ENCODE measurements at places on chromosomes 7 and 10.
A peak's percentile ranks its signal among the peaks of the same experiment; 100 is the strongest.

- DNase-seq, result no peak
Measured at GRCh38 chr7:114468844-114469243, 54.2 kb downstream of the FOXP2 start.

- no peak for DNase-seq
Measured at GRCh38 chr10:22554461-22555182, 159.8 kb downstream of the PIP4K2A start.

GRCh38 chr7:3042861-3043489 lies 692 bp downstream of the CARD11 start:
- no peak for DNase-seq

- DNase-seq, result no peak
Measured at GRCh38 chr7:12814107-12814506, 126.7 kb downstream of the ARL4A start.

DNA sequence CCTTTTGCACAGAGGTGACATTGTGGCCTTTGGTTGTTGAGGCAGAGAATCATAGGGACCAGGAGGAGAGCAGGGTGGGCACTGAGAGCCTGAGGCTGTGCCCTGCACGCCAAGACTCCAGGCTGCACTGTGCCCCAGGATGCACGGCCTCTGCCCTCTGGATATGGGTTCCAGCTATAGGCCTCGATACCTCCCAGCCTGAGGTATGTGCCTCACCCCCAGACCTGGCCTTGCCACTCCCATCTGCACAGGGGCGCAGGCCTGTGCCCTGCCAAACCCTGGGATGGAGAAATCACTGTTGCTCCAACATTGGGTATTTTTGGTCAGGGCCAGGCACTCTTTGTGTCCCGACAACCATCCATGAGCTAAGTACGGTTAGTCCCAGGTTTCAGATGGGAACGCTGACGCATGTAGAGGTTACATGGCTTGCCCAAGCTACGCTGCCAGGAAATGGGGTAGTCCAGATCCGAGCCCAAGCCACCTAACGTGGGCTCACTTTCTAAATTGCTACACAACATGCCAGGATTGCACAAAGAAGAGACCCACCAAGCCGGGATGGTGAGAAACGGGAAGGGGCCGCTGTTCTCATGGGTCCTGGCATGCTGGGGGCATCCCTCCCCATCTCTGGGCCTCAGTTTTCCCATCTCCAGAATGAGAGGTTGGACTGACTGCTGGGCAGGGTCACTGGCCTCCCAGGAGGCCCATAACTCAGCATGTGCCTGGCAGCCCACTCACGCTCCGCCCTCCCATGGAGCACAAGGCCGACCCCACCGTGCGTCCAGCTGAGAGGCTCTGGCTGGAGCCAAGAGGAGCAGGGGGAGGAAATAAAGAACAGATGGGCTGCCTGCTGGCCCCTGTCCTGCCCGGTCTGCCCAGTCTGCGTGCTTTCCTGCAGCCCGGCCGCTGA lies 44.2 kb downstream of the ZCCHC24 start:
- DNase-seq, result no peak

GRCh38 chr10:230758-231157 lies 95.5 kb downstream of the ZMYND11 start:
- no peak for DNase-seq

GRCh38 chr7:131235489-131236317 lies 92.0 kb upstream of the MKLN1 start:
- DNase-seq, result peak; percentile 97

DNA sequence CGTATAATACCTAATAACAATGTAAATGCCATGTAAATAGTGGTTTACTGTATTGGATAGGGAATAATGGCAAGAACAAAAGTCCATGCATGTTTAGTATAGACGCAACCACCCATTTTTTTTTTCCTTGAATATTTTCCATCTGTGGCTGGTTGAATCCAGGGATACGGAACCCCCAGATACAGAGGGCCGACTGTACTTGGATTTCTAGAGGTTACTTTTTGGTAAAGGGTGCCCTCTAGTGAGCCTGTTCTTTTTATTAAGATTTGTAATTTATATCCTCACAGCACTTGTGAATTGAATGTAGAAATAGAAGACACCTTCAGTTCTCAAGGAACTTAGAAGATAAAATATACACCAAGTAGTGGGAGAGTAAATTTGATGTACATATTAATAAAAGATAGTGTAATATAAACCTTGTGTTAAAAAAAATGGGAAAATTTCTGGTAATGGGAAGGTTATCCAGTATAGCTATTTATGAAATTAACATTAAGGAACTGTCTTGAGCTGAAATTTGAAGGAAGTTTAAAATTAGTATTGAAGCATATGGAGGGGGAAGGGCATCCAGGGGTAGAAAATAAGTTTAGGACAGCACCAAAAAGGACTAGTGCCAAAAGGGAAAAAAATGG lies 32.0 kb downstream of the EXOC6 start:
- DNase-seq, result peak; percentile 47

GRCh38 chr10:71748671-71749191 lies 24.6 kb downstream of the VSIR start:
- DNase-seq, result no peak

DNA sequence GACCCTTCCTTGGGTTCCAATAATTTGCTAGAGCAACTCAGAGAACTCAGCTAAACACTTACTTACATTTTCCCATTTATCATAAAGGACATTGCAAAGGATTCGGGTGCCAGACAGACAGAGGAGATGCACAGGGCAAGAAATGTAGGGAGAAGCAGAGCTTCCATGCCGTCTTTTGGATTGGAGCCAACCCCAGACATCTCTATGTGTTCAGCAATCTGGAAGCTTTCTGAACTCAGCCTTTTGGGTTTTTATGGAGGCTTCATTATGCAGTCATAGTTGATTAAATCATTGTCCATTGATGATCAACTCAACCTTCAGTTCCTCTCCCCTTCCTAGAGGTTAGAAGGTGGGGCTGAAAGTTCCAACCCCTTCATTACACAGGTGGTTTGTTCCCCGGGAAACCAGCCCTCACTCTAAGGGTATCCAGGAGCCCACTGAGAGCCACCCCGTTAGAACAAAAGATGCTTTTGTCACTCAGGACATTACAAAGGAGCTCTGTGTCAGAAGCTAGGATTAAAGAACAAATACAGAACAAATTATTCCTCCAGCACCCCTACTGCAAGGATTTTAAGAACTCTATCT lies 211.9 kb upstream of the VSTM2A start:
- DNase-seq, result no peak

DNA sequence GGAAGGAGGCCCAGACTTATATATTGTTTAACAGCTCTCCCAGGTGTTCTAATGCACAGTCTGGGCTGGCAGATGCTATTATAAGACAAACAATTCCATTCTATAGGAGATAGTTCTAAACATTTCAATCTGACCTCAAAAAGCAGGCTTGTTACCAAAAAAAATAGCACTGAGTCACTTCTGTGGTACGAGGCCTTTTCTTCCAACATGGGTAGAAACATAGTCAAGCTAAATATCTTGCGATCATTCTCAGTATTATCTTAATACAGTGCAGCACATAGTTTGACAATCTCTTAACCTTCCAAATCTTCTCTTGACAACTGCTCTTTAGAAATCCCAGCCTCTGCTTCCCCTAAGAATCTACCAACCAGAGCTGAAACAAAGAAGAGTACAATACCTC lies 46.6 kb upstream of the MKX start:
- peak; percentile 30 for DNase-seq

- no peak for DNase-seq
Measured at GRCh38 chr10:79300711-79301110, 46.6 kb upstream of the PPIF start.

- no peak for DNase-seq
Measured at GRCh38 chr10:11636697-11637303, 25.4 kb upstream of the USP6NL start.

GRCh38 chr10:7424315-7424714 lies 13.5 kb upstream of the SFMBT2 start:
- DNase-seq, result no peak

- DNase-seq, result no peak
Measured at GRCh38 chr7:91491868-91492267, 227.6 kb downstream of the FZD1 start.

GRCh38 chr10:70542565-70542938 lies 60.0 kb downstream of the PRF1 start:
- no peak for DNase-seq

DNA sequence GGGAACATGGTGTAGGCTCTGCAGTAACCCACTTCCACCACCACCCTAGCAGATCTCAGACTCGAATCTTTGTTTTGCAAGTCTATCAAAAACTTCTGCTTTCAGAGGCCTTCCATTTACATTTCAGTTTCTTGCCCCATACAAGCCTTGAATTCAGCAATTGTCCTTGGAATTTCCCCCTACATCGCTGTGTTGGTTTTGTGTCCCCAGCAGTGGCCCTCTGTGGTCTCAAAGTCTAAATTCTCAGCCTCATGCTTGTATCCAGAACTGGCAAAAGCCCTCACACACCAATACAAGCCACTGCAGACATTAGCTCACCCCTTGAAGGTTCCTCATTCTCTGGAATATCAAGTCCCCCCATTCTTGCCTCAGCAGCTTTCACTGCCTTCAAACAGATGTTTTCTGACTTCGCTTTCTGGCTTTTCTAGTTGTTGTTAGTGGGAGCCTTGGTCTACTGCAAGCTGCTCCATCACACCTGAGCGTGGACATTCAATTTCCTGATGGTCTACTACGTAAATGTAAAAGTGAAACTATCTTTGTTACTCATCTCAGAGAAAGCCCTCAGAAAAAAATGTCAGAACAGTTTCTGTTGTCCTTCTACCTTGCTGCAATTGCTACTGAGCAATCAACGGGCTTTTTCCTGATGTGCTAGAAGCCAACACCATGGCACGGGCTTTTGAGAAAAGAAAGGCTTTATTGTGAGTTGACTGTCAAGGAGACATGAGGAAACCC lies 1.8 kb upstream of the NUB1 start:
- DNase-seq, result no peak

DNA sequence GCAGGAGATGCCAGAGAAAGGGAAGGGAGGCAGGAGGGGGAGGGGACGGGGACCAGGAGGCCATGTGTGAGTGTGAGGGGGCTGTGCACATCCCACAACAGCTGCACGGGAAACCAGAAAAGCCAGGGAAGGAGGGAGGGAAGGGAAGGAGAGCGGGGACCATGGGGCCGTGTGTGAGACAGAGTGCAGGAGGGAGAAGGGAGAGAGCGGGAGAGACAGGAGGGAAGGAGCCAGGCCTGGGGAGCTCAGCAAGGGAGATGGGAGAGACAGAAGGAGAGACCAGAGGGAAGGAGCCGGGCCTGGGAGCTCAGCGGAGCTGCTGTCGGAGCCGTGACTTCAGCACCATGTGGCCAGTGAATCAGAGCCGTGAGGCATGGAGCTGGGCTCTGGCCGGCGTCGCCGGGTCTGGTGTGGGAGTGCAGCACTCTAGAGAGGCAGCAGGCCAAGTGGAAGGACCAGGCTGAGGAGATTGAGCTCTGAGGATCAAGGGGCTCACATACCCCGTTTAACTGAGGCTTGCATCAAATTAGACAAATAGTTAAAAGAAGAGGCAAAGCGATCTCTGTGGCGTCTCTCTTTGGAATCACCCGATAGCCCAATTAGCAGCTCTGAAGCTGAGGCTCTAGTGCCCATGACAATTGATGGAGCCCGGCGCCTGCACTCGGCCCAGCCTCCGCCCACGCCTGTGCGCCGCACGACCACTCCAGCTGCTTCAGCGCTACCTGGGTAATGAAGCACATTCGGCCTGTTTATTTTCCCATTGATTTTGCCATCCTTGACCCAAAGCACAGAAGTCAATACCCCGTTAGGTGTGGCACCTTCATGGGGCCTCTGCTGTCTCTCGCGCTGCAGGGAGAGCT lies 150.4 kb downstream of the MAD1L1 start:
- peak; percentile 87 for DNase-seq

DNA sequence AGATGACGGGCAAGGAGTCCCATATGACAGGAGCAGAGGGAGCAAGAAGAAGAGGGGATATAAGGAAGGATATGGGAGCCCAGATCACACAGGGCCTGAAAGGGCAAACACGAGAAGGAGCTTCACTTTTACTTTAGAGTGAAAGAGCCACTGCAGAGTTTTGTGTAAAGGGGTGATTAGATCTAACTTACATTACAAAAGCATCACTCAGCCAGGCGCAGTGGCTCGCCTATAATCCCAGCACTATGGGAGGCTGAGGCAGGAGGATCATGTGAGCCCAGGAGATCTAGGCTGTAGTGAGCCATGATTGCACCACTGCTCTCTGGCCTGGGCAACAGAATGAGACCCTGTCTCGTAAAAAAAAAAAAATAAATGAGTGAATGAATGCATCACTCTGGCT lies 91.1 kb downstream of the MPP7 start:
- no peak for DNase-seq

GRCh38 chr7:14886533-14886932 lies 16.0 kb downstream of the DGKB start:
- DNase-seq, result no peak

GRCh38 chr7:104845557-104845956 lies 168.4 kb upstream of the KMT2E start:
- DNase-seq, result no peak

DNA sequence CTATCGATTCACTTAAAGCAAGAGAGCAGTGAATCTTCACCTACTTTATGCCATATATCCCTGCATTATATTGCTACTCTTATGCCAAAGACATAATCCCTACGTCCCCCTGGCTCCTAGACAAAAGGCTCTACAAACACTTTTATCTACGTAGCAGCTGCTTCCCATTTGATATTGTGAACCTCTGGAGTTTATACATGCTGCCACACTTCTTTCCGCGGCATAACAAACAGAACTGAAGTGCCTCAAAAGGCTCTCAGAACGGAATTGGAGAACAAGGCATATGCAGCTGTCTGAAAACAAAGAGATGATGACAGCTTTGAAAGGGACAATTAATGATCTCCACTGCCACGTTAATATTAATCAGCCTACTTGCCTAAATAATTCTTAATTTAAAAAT lies 985.6 kb upstream of the LRRN3 start:
- DNase-seq, result no peak

GRCh38 chr10:3095373-3096139 lies 28.2 kb downstream of the PFKP start:
- peak; percentile 99 for DNase-seq

DNA sequence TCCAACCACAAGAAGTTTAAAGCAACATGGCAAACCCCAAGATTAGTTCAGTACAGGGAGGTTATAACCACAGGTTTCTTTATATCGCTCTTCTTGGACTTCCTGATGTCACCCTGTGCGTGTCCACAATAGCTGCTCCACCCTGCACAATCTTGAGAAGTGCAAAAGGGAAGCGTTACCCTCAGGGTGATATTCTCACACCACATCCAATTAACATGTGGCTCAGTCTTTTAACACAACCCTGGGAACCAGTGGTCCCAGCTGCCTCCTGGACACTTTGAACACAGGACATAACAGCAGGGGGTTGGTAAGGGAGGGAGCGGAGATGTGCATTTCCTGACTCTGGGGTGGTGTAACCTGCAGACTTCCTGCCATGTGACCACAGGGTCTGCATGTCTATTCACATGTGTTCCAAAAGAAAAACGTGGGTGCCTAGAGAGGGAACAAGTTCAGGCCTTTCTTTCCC lies 64.6 kb downstream of the GSAP start:
- DNase-seq, result no peak

- DNase-seq, result no peak
Measured at GRCh38 chr7:66873476-66873875, 47.5 kb upstream of the TMEM248 start.

GRCh38 chr7:157560710-157561522 lies 224.1 kb downstream of the DNAJB6 start:
- no peak for DNase-seq

- DNase-seq, result no peak
Measured at GRCh38 chr10:44419790-44420549, 35.1 kb upstream of the CXCL12 start.

GRCh38 chr7:42502022-42502421 lies 265.0 kb upstream of the GLI3 start:
- DNase-seq, result no peak

- DNase-seq, result no peak
Measured at GRCh38 chr7:103921692-103922091, 67.8 kb downstream of the RELN start.

Measured in HFFc6 (cell line).